ENCODE measurements at places on chromosomes 3 and 15.

GRCh38 chr15:57500979-57501576 lies 90.6 kb upstream of the MYZAP start:
- no peak for DNase-seq

DNA sequence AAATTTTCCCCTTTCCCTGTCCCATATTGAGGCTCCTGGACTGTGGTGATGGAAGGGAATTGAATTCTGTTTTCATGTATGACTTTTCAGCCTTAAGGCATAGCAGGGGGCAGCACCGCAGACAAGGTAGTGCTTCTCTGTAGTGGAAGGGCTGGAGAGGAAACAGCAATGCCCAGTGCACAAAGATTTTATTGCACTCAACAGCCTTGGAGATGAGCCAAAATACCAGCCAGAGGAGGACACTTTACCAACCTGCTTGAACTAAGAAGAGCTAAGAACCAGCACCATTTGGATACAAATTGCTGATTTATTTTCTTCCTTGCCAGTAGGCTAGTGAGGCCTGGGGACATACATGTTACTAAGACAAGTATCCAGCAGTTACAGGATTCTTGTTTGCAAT lies 98.7 kb downstream of the KCNMB2 start:
- no peak for DNase-seq

DNA sequence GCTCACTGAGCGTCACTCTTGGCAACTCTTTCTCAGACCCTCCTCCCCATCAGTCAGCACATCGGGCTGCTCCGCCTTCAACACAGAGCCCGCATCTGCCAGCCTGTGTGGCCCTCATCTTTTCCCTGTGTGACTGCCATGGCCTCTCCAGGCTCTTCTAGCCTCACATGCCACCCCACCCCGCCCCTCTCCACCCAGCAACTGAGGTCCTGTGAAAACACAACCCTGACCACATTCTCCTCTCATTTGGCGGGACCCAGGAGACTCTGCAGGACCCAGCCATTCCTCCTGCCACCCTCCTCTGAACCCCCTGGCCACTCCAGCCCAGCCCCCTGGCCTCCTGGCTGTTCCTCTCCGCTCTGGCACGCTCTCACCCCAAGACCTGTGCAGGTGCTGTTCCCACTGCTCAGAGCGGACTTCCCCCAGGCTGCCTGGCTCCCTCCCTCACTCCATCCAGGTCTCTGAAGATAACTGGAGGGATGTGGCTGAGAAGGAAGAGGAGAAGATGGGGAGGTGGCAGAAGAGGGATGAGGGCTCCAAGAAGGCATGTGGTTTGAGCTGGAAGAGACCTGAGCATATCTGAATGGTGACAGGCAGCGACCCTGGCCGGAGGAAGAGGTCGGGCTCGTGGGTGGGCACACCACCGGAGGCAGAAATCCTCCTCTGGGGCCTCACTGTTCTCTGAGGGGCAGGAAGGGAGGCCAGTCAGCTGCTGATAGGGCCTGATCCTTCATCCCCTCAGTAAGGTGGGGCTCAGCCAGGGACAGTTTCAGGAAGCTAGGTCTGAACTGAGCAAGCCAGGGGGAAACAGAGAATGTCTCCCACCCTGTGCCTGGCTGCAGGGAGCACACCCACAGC lies 111.2 kb upstream of the RPL32 start:
- DNase-seq = no peak

- no peak for DNase-seq
These were observed 110.1 kb upstream of the GBE1 start for GRCh38 chr3:81871358-81872155.

- no peak for DNase-seq
These were observed 38.6 kb downstream of the SCN5A start for GRCh38 chr3:38610934-38611333.

- DNase-seq = no peak
These were observed 92.3 kb upstream of the ROPN1 start for GRCh38 chr3:124084022-124084881.

- no peak for DNase-seq
These were observed 5.4 kb upstream of the SENP7 start for GRCh38 chr3:101518421-101518871.

Data from LoVo (cell line).